Spinal cord (tissue), 10 donors: ENCODE measurements at places on chromosomes 11 and 22. TPM values are rescaled to one million over a fixed set of nuclear protein-coding genes. Genes with fewer than 3 reads are reported as not detected.

Gene CCDC157
- total RNA-seq = 4.2 TPM

Gene NPTXR
- 28.4 TPM for total RNA-seq

Gene ACCS
- 28.1 TPM for total RNA-seq

Gene DMC1
- total RNA-seq = 3.9 TPM

Gene DRAP1
- total RNA-seq = 46.4 TPM

Gene SEC14L6
- total RNA-seq = 7.9 TPM

Gene TTC12
- total RNA-seq = 11.4 TPM

Gene KCNK4
- total RNA-seq = 3.2 TPM

Gene CNGA4
- total RNA-seq = 0.39 TPM

Gene HBD
- 1.2 TPM for total RNA-seq

Gene MYBPC3
- not detected for total RNA-seq

Gene ANKK1
- total RNA-seq = 0.20 TPM

Gene FJX1
- 25.6 TPM for total RNA-seq

Gene RPS19BP1
- total RNA-seq = 96.6 TPM

Gene P2RY6
- total RNA-seq = 0.66 TPM

Gene ENTHD1
- 0.10 TPM for total RNA-seq

Gene ZNF70
- total RNA-seq = 11.2 TPM

Gene ARHGAP8
- 0.69 TPM for total RNA-seq

Gene KIRREL3
- total RNA-seq = 10.0 TPM

Gene ACTN3
- total RNA-seq = 0.10 TPM

Gene LUZP2
- total RNA-seq = 80.1 TPM

Gene RHOD
- 2.2 TPM for total RNA-seq

Gene FGF4
- not detected for total RNA-seq

Gene CALCA
- total RNA-seq = 17.6 TPM

Gene OR6A2
- 0.11 TPM for total RNA-seq

Gene OR52H1
- 0.40 TPM for total RNA-seq

Gene FAM111B
- 9.5 TPM for total RNA-seq

Gene GGTLC3
- total RNA-seq = not detected

Gene TCIRG1
- 33.5 TPM for total RNA-seq

Gene ADAMTS8
- 2.5 TPM for total RNA-seq

Gene SAA1
- total RNA-seq = not detected

Gene ST14
- 0.99 TPM for total RNA-seq

Gene ZNF214
- 11.5 TPM for total RNA-seq
